ENCODE measurements at places on chromosomes 16 and 17. TPM values are rescaled to one million over a fixed set of nuclear protein-coding genes. Genes with fewer than 3 reads are reported as not detected.

DNA sequence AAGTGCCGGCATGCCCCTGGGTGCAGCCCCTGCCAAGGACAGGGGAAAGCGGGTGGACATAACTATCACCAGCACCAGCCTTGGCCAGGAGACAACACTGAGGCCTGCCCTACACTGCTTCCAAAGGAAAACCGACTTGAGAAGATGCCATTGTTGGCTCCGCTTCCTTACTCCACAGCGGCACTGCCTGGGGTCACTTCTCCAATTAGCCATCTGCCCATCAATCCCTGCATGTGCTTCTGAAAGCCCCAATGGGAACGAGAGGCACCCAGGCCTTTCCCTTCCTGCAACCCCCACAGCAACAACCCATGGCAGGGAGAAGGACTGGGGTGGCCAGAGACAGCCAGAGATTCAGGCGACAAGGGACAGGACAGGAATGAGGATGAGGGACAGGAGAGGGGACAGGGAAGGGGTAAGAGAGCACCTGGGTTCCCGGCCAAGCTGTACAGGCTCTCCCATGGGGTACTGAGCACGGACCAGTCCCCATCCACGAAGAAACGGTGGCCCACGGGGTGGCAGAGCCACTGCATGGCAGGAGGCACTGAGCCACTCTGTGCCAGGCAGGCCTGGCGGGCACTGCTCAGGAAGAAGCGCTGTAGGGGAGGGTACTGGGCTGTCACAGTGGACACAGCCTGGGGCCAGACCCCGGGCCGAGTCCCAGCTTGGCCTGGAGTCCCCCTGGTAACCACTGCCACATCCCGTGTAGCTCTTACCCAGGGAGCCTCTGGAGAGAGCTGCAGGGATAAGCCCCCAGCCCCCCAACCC lies 21.2 kb downstream of the SREBF1 start:
- no peak for DNase-seq

GRCh38 chr17:57365420-57365819 lies 109.1 kb downstream of the MSI2 start:
- no peak for DNase-seq

DNA sequence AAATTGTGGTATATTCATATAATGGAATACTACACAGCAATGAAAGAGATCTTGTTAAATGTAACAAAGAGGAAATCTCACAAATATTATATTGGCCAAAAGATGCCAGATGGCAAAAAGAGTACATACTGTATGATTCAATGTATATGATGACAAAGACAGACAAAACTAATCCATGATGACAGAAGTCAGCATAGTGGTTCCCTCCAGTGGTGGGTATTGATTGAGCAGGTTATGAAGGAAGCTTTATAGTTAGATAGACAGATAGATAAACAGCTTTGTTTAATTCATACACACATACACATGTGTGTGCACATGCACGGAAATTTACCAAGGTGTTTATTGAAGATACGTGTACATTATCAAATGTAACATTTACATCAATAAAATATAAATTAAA lies 74.4 kb upstream of the SMIM36 start:
- no peak for DNase-seq

DNA sequence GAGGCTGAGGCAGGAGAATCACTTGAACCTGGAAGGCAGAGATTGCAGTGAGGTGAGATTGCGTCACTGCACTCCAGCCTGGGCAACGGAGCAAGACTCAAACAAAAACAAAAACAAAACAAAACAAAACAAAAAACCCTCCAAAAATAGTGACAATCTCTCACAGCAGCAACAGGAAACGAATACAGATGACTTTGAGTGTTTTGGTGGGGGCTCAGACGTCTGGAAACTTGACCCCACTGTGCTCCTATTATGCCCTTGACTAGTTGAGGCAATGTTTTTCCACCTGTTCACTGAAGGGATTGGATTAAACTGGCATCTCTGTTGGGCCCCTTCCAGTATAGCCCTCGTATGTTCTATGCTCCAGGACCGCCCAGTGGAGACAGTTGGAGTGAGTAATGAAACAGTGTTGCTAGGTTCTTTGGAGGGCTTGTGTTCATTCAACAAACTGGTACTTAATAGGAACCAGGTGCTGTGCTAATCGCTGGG lies 167.0 kb downstream of the UTP18 start:
- peak; percentile 42 for DNase-seq

CIITA gene
- total RNA-seq: 16.7 TPM
